ENCODE measurements at places on chromosomes 7 and 10. TPM values are rescaled to one million over a fixed set of nuclear protein-coding genes. Genes with fewer than 3 reads are reported as not detected.

DNA sequence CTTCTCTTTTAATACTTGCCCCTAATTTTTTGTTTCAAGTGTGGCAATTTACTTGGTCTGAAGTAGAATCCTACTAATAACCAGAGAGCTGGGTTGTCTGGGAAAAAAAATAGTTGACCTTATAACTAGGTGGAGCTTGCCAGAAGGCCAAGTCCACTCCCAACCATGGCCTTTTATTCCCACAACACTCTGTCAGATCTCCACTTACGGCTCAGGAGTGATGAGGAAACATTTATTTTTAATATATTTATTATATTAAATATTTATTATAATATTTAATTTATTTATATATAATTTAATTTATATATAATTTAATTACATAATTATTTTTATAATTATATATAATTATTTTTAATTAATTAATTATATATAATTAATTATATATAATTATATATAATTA, 58.8 kb downstream of the TSPAN12 start:
- no peaks in the 10 kb centered on the region for H3K4me1 ChIP-seq
- no peak overlapping the region for H3K27ac ChIP-seq
- no peaks in the 10 kb centered on the region for H3K36me3 ChIP-seq

DNA sequence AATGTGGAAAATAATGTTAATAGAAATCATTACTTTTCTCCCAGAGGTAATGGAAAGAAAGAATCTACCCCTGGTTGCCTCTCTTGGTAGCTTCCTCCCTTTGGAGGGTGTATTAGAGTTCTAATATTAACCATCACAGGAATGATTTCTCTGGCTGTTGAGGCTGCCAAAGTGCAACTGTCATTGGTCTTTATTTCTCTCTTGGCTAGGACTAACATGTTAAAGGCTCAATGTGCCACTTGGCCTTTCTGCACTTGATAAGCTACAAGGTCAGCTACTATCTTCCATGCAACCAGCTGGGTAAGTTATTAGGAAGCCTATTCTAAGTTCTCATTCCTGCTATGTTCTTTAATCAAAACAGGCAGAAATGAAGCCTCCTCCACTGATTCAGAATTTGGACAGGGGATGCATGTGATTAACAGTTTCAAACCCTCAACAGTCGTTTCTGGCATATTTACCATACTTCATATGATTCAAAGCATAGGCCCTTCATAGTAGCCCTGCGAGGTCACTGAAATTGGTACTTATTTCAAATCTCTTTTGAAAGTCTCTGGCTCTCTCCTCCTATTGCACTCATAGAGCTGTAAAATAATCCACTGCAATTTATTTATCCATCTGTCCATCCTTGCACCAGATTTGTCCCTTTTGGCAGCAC, 645.0 kb downstream of the SORCS1 start:
- H3K36me3 ChIP-seq: no peaks in the 10 kb centered on the region
- peak; percentile 45 for DNase-seq
- no peak overlapping the region for H3K27ac ChIP-seq
- H3K27me3 ChIP-seq: no peaks in the 10 kb centered on the region

- no peaks in the 10 kb centered on the region for H3K27me3 ChIP-seq
- H3K36me3 ChIP-seq: no peaks in the 10 kb centered on the region
- H3K27ac ChIP-seq: no peak overlapping the region
- no peak for DNase-seq
Observed at GRCh38 chr10:133114251-133114650, 26.5 kb downstream of the ADGRA1 start.

DNA sequence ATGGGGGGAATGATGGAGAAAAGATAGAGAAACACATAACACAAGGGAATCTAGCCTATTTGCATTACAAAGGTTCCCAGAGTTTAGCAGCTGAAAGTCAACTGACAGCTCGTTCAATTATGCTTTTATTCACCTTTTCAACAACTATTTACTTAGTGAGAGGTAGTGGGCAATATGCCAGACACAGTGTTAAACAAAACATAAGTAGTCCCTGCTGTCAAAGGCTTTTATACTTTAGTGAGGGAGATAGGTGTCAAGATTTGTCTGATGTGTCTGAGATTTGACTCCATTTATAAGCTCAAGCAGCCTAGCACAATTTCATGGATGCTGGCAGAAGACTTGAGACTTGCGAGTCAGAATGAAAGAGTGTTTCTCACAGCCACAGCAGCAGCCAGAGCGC, 549.0 kb upstream of the VSTM2A start:
- no peak overlapping the region for H3K4me3 ChIP-seq
- H3K27me3 ChIP-seq: no peaks in the 10 kb centered on the region
- no peaks in the 10 kb centered on the region for H3K4me1 ChIP-seq
- no peaks in the 10 kb centered on the region for H3K36me3 ChIP-seq
- H3K27ac ChIP-seq: no peak overlapping the region

- DNase-seq: no peak
- no peaks in the 10 kb centered on the region for H3K4me1 ChIP-seq
- no peaks in the 10 kb centered on the region for H3K36me3 ChIP-seq
- no peaks in the 10 kb centered on the region for H3K27me3 ChIP-seq
- no peak overlapping the region for H3K4me3 ChIP-seq
Observed at GRCh38 chr10:120597902-120598301, 140.9 kb downstream of the PLPP4 start.

GRCh38 chr10:69731184-69731583, 70.5 kb upstream of the COL13A1 start:
- H3K4me3 ChIP-seq: no peak overlapping the region
- peaks cover 7% of the 10 kb centered on the region for H3K27me3 ChIP-seq
- H3K36me3 ChIP-seq: no peaks in the 10 kb centered on the region
- peaks cover 29% of the 10 kb centered on the region for H3K4me1 ChIP-seq
- DNase-seq: no peak

DNA sequence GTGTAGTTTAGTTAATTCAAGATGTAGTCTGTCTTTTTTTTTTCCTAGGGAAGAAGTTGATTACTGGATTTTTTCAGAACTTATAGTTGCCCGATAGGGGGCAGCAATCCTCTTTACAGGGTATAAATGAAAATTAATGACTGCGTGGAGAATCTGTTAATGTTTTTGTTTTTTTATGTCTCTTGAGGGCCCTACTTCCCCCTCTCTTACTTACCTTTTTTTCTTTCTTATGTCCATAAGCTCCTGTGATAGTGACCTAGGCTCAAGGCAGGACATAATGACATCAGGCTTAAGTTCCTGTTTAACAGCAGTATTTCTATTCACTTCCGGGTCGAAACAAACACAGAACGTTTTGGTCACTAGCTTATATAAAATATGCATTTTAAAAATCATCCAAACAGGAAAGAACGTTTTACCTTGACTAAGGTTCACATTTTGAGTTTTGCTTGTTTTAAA, 18.8 kb downstream of the CDC123 start:
- no peak for DNase-seq
- H3K27me3 ChIP-seq: no peaks in the 10 kb centered on the region
- peaks cover 64% of the 10 kb centered on the region for H3K36me3 ChIP-seq
- peak overlapping the region; percentile 37 for H3K4me3 ChIP-seq
- peaks cover 36% of the 10 kb centered on the region for H3K4me1 ChIP-seq
- H3K27ac ChIP-seq: peak overlapping the region; percentile 73

GRCh38 chr10:112973805-112974204, 23.8 kb downstream of the TCF7L2 start:
- no peak overlapping the region for H3K27ac ChIP-seq
- no peak for DNase-seq
- H3K4me3 ChIP-seq: no peak overlapping the region
- H3K4me1 ChIP-seq: peaks cover 10% of the 10 kb centered on the region

- no peaks in the 10 kb centered on the region for H3K36me3 ChIP-seq
- H3K27me3 ChIP-seq: no peaks in the 10 kb centered on the region
- H3K27ac ChIP-seq: no peak overlapping the region
- H3K4me1 ChIP-seq: peaks cover 33% of the 10 kb centered on the region
- H3K4me3 ChIP-seq: no peak overlapping the region
Observed at GRCh38 chr10:73092830-73093229, 3.8 kb downstream of the P4HA1 start.

Gene SPAM1
- not detected for total RNA-seq

Gene PKD1L1
- total RNA-seq: 0.80 TPM

Gene FAM25G
- not detected for total RNA-seq

Data from esophagus muscularis mucosa (tissue), 4 donors.